Psoas muscle (tissue), 8 donors: ENCODE measurements at places on chromosomes 6 and 20.
A peak's percentile ranks its signal among the peaks of the same experiment; 100 is the strongest.

DNA sequence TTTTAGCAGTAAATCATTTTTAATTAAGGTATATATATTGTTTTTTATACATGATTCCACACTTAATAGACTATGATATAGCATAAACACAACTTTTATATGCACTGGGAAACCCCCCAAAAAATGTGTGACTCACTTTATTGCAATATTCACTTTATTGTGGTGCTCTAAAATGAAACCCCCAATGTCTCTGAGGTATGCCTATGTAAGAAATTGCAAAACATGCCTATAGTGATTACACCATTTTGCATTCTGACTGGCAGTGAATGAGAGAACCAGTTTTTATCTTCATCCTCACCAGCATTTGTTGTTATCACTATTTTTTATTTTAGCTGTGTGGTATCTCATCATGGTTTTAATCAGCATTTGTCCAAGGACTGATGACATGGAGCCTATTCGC is 8.5 kb upstream of the CST11 start:
- no peak overlapping the region for H3K4me3 ChIP-seq
- no peak overlapping the region for H3K27ac ChIP-seq

GRCh38 chr6:6409397-6410030 is 89.1 kb upstream of the F13A1 start:
- no peaks in the 10 kb centered on the region for H3K4me1 ChIP-seq
- H3K27me3 ChIP-seq: no peaks in the 10 kb centered on the region
- H3K4me3 ChIP-seq: no peak overlapping the region
- H3K27ac ChIP-seq: no peak overlapping the region
- H3K36me3 ChIP-seq: no peaks in the 10 kb centered on the region
- DNase-seq: no peak

- DNase-seq: no peak
- peaks cover 5% of the 10 kb centered on the region for H3K36me3 ChIP-seq
- no peaks in the 10 kb centered on the region for H3K4me1 ChIP-seq
- no peak overlapping the region for H3K4me3 ChIP-seq
- no peaks in the 10 kb centered on the region for H3K27me3 ChIP-seq
Observed at GRCh38 chr20:18191306-18191705, 53.6 kb downstream of the KAT14 start.

GRCh38 chr20:62336775-62337557 is 30.1 kb downstream of the LAMA5 start:
- peak; percentile 12 for DNase-seq
- H3K27ac ChIP-seq: no peak overlapping the region
- no peaks in the 10 kb centered on the region for H3K27me3 ChIP-seq
- H3K36me3 ChIP-seq: peaks cover 70% of the 10 kb centered on the region
- no peak overlapping the region for H3K4me3 ChIP-seq

GRCh38 chr6:35093783-35094182 is 47.4 kb downstream of the TCP11 start:
- H3K36me3 ChIP-seq: peaks cover 29% of the 10 kb centered on the region
- no peak for DNase-seq
- H3K4me1 ChIP-seq: no peaks in the 10 kb centered on the region
- H3K4me3 ChIP-seq: no peak overlapping the region

- H3K36me3 ChIP-seq: peaks cover 8% of the 10 kb centered on the region
- H3K4me3 ChIP-seq: no peak overlapping the region
- H3K27me3 ChIP-seq: no peaks in the 10 kb centered on the region
- peaks cover 27% of the 10 kb centered on the region for H3K4me1 ChIP-seq
Observed at GRCh38 chr20:35903843-35904242, 50.5 kb downstream of the SCAND1 start.

DNA sequence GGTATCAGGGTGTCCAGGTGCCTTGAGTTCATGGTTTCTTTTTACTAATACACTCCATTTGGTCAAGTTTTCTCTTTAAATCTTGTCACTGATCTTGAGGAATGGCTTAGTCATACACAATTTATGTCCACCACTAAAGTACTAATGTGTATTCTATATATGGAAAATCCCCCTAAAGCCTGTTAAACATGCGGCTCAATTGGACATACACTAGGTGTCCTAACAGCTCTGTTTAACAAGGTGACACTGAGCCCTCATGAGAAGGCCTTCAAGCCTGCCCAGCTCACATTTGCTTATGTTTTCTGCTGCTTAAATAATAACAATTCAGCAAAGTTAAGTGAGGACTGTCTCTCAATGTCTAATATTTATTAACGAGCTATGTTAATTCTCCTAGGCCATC is 31.5 kb downstream of the PDE7B start:
- no peak overlapping the region for H3K4me3 ChIP-seq
- H3K27me3 ChIP-seq: no peaks in the 10 kb centered on the region
- no peak for DNase-seq
- H3K4me1 ChIP-seq: peaks cover 7% of the 10 kb centered on the region

- H3K4me3 ChIP-seq: no peak overlapping the region
- no peaks in the 10 kb centered on the region for H3K4me1 ChIP-seq
- DNase-seq: no peak
- H3K27me3 ChIP-seq: no peaks in the 10 kb centered on the region
- H3K36me3 ChIP-seq: no peaks in the 10 kb centered on the region
Observed at GRCh38 chr6:141867767-141868166, 265.0 kb upstream of the GJE1 start.

- DNase-seq: peak; percentile 94
- peaks cover 11% of the 10 kb centered on the region for H3K4me1 ChIP-seq
- H3K36me3 ChIP-seq: no peaks in the 10 kb centered on the region
- no peaks in the 10 kb centered on the region for H3K27me3 ChIP-seq
Observed at GRCh38 chr6:128520436-128521281, at the start of gene PTPRK. Gene PTPRK, minus strand, starts transcription at chr6:128520599. Its CDS starts 241 bp downstream, at chr6:128520358.

GRCh38 chr6:3423439-3424184 is 33.2 kb downstream of the SLC22A23 start:
- DNase-seq: no peak
- H3K4me3 ChIP-seq: no peak overlapping the region
- H3K27ac ChIP-seq: no peak overlapping the region
- no peaks in the 10 kb centered on the region for H3K36me3 ChIP-seq
- H3K27me3 ChIP-seq: no peaks in the 10 kb centered on the region

- H3K27me3 ChIP-seq: no peaks in the 10 kb centered on the region
- DNase-seq: no peak
- H3K27ac ChIP-seq: no peak overlapping the region
- no peaks in the 10 kb centered on the region for H3K36me3 ChIP-seq
Observed at GRCh38 chr20:49669601-49670189, 44.0 kb downstream of the B4GALT5 start.

DNA sequence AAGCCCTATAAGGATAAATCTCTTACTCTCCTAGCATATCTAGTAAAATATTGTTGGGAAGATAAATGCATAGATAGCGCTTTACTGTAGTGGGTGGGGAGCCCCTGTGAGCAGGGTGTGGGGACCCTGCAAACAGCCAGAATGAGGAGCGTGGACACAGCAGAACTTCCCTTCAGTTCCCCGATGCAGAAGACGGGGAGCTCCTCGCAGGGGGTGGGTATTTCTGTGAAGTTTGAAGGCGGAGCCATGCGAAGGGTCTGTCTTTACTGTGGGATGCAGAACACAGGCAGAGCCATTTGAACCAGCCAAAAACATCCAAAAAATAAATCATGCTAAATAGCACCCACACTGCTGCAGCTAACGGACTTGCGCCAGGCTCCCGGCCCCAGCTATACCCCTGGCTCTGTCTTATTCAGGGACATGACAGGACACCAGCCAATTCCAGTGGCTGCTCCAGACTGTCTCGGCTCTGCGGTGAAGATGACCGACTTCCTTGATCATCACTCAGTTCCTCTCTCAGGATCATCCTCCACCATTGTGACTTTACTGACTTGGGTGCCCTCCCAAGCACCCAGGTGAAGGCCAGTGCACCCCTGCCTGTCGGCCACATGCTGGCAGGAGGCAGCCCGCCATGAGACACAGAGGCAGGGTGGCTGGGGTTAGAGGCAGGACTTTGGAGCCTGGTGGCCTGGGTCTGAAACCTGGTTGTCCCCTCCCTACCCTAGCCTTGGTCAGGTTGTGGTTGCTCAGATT is 134.5 kb downstream of the SMOC2 start:
- H3K4me1 ChIP-seq: no peaks in the 10 kb centered on the region
- H3K4me3 ChIP-seq: no peak overlapping the region
- DNase-seq: no peak
- H3K36me3 ChIP-seq: no peaks in the 10 kb centered on the region
- H3K27ac ChIP-seq: no peak overlapping the region
- H3K27me3 ChIP-seq: peaks cover 9% of the 10 kb centered on the region

- peaks cover 26% of the 10 kb centered on the region for H3K4me1 ChIP-seq
- H3K36me3 ChIP-seq: no peaks in the 10 kb centered on the region
- no peaks in the 10 kb centered on the region for H3K27me3 ChIP-seq
Observed at GRCh38 chr6:90101403-90101802, 195.2 kb downstream of the BACH2 start.

DNA sequence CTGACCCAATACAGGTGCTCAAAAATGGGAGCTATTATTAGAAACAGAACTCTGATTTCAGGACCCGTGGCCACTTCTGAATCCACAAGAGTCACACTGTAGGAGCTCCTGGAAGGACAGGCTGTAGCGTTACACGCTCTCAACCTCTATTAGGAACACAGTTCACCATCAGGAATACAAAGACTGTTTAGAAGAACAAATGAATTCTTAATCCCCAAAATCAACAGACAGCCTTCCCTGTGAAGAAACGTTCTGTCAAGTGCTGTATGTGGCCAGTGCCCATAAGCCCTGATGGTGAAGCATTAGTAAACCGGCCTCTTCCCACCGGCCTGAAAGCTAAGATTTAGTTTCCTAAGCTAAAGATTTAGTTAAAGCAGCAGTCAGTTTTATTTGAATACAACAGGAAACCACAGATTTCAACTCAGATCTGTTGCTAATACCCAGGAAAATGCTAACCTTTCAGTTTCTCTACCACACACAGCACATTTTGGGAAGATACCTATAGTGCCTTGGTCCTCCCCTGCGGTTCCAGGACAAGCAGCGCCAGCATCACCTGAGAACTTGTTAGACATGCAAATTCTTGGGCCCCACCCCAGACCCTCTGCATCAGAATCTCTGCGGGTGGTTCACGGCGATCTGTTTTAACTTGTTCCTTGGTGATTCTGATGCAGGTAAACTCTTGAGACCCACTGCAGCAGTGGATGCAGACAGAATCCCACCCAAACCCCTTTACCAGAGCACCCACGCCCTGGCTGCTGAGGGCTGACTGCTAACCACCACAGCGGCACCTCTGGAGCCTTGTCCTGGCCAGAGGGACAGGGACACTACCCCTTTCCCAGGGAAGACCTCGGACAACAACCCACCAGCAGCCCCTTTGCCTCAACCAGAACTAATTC is 33.4 kb downstream of the MTRES1 start:
- H3K4me1 ChIP-seq: peaks cover 4% of the 10 kb centered on the region
- no peaks in the 10 kb centered on the region for H3K36me3 ChIP-seq
- H3K4me3 ChIP-seq: no peak overlapping the region
- H3K27me3 ChIP-seq: no peaks in the 10 kb centered on the region
- no peak for DNase-seq

DNA sequence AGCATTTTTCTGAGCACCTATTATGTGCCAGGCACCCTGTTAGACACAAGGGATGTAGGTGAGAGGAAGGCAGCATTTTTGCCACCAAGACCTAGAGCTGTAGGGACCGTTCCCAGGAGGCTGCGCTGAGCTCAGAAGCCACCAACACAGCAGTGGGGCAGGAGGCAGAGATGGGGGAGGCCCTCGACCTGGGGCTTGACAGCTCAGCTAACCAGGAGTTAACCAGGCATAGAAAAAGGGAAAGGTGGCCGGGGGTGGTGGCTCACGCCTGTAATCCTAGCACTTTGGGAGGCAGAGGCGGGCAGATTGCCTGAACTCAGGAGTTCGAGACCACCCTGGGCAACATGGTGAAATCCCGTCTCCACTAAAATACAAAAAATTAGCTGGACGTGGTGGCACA is 29.5 kb downstream of the KIF25 start:
- no peaks in the 10 kb centered on the region for H3K36me3 ChIP-seq
- no peaks in the 10 kb centered on the region for H3K4me1 ChIP-seq
- no peak overlapping the region for H3K27ac ChIP-seq
- no peaks in the 10 kb centered on the region for H3K27me3 ChIP-seq

DNA sequence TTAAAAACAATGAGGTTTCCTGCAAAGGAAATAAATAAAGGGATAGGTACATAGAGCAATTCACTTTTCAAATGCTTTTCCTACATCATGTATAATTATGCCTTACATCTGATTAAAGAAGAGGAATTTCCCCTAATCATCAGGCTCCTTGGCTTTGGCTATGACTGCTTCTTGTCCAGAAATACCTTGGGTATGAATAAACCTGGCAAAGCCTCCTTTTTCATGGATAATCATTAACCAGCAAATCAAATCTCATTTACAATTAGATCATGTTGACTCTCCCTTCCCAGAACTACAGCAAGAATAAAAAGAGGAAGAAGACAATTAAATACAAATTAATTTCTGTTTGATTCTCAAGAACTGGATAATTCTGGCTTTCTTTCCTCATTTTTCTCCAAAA is 58.0 kb upstream of the CD2AP start:
- peaks cover 4% of the 10 kb centered on the region for H3K4me1 ChIP-seq
- no peaks in the 10 kb centered on the region for H3K27me3 ChIP-seq
- H3K4me3 ChIP-seq: no peak overlapping the region
- H3K36me3 ChIP-seq: no peaks in the 10 kb centered on the region
- no peak overlapping the region for H3K27ac ChIP-seq
- no peak for DNase-seq

GRCh38 chr20:54572665-54573435 is 97.5 kb downstream of the DOK5 start:
- H3K36me3 ChIP-seq: no peaks in the 10 kb centered on the region
- H3K4me3 ChIP-seq: no peak overlapping the region
- H3K27ac ChIP-seq: no peak overlapping the region

- H3K27ac ChIP-seq: peak overlapping the region; percentile 59
- DNase-seq: no peak
- no peaks in the 10 kb centered on the region for H3K4me1 ChIP-seq
- H3K4me3 ChIP-seq: no peak overlapping the region
- H3K27me3 ChIP-seq: no peaks in the 10 kb centered on the region
Observed at GRCh38 chr6:44489910-44490604, 102.6 kb downstream of the CDC5L start.

DNA sequence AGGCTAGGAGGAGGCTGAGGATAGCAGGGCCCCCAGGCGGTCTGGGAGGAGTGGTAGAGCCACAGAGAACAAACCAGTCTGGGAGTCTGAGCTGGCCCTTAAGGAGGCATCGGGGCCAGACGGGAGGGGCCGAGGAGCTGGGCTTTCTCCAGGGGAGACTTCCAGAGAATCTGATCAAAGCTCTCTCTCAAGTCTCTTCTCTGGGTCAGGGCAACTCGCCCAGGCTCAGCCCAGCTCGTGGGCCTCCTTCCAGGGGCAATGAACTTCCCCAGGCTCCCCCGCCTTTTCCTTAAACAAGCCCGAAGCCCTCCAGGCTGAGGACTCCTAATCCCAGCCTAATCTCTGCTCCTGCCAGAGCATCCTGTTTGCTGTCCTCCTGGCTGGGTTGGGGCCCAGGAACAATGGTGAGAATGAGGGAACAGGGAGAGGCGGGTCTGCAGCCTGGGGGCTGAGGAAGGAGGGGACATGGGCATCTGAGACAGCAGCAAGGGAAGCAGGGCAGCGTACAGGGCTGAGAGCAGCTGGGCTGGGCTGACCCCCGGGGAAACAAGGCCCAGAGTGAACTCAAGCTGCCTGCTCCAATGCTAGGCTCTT is 173.6 kb downstream of the ANKRD60 start:
- H3K4me3 ChIP-seq: no peak overlapping the region
- H3K36me3 ChIP-seq: no peaks in the 10 kb centered on the region
- DNase-seq: peak; percentile 47
- H3K4me1 ChIP-seq: no peaks in the 10 kb centered on the region
- H3K27ac ChIP-seq: no peak overlapping the region
